NCI-H526 (cell line): ENCODE measurements at places on chromosomes 7 and 10.
A peak's percentile ranks its signal among the peaks of the same experiment; 100 is the strongest.

DNA sequence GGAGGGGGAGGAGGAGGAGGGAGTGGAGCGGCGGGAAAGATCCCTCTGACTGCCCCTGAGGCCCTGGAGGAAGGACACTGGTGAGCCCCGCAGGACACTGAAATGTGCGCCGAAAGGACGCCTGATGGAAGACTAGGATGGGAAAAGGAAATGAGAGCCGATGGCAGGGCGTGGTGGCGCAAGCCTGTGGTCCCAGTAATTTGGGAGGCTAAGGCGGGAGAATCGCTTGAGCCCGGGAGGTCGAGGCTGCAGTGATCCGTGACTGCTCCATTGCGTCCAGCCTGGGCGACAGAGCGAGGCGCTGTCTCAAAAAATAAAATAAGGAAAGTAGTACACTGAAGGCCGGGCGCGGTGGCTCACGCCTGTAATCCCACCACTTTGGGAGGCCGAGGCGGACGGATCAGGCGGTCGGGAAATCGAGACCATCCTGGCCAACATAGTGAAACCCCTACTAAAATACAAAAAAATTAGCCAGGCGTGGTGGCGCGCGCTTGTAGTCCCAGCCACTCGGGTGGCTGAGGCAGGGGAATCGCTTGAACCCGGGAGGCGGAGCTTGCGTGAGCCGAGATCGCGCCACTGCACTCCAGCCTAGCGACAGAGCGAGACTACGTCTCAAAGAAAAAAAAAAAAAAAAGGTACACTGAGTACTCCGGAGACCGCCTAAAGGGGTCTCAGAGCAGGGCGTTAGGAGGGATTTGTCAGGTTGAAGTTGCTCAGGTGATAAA is 561 bp upstream of the HNRNPF start:
- DNase-seq: peak; percentile 39

- no peak for DNase-seq
Observed at GRCh38 chr7:158019726-158020705, 567.6 kb downstream of the PTPRN2 start.

DNA sequence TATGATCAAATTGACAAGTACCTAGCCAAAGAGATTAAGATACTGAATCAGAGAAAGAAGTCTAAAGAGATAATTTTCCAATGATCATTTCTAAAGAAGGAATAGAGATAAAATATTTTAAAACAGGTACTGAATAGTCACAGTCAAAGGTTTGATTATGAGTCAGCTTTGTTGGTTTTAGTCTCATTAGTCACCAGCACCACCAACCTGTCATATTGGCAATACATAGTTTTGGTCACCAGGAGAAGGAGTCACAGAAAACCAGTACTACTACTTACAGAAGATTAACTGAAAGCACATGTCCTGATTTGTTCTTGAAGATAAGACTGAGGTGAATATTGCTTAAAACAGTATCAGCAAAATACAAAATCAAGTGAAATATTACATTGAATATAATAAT is 34.6 kb downstream of the ZEB1 start:
- DNase-seq: no peak

GRCh38 chr7:37920849-37921805 is 687 bp downstream of the EPDR1 start:
- DNase-seq: peak; percentile 17

GRCh38 chr10:43001427-43001795 is 75.5 kb upstream of the RET start:
- no peak for DNase-seq

DNA sequence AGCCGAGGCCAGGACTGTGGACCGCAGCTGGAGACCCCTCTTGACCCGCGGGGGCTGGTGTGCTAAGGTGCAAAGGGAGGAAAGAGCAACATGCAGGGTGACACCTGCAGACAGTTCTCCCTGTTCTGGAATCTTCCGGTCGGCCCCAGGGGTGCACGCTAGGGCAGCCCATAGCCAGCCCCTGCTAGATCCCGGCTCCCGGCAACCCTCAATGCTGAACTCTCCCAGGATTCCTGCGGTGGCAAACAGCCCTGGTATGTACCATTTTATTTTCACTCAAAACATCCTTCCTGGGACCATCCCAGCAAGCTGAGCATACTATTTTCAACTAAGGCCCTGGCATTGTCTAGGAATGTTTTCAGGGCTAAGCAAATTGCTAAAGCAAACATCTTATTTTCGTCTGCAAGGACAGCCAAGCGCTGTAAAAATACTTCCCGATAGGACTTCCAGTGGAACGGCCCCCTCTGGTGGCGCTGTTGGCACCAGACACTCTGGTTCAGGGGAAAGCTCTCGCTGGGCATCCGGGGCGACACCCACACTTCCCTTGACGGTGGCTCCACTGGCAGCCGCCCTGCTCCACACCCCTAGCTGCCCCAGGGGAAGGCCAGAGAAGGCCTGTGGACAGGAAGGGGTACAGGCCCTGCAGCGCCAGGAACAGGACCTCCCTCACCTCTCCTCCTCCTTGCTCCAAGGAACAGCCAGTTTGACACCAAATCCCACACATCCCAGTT is 99.4 kb downstream of the CTBP2 start:
- DNase-seq: peak; percentile 35

DNA sequence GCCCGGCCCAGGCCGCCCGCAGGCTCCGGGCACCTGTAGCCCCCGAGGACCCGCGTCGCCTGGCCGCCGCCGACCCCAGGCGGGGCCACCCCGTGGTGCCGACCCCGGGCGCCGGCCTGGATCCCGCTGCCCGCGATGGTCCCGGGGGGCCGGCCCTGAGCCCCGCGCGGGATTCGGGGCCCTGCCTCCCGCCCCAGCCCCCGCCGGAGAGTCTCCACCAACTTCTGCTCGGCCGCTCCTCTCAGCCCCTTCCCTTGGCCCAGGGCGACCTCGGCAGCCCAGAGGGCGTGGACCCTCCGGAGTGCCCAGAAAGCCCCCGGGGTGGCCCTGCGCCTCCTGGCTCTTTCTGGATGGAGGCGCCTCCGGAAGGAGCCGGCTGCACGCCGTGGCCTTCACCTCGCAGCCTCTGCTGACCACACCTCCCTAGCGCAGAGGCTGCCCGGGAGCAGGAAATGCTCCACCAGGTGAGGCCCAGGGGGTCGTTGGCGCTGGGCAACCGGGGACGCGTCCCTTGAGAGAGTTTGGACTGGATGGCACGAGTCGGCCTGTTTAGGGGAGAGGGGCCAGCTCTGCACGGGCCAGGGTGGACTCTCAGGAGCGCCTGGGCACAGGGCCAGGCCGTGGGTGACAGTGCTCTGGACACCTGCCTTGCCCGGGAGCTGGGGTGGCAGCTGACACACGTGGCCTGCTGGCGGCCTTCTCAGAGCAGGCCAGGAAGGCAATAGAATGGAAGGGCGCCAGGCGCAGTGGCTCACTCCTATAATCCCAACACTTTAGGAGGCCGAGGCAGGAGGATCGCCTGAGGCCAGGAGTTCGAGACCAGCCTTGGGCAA is 529 bp downstream of the ZNF853 start:
- peak; percentile 24 for DNase-seq

GRCh38 chr7:135661311-135662122 is 797 bp upstream of the STMP1 start:
- DNase-seq: no peak

DNA sequence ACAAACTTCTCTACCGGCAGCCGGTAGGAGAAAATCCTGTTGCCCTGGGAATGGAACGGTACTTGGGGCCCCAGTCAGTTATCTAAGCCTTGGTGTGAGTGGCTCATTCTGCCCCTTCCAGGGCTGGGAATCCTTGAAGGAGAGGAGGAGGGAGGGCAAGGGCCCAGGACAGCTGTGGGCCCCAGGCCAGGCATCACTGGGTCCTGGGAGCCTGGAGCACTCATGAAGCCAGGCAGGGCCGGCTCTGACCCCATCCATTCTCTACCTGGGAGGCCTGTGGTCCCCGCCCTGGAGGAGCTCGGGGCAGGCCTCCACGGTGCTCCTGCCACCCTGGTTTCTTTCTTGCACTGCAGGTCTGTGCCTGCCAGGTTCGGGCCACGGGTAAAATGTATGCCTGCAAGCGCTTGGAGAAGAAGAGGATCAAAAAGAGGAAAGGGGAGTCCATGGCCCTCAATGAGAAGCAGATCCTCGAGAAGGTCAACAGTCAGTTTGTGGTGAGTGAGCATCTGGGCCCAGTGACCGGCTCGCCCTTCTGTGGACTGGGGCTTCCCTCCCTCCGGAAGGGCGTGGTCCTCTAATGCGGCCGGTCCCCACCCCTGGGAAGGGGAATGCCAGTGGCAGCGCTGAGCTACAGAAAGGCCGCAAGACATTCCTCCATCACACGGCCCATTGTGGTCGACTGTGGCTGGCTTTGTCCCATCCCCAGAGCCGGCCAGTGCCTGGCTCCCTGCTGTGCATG is 111.3 kb downstream of the RGS10 start:
- no peak for DNase-seq

DNA sequence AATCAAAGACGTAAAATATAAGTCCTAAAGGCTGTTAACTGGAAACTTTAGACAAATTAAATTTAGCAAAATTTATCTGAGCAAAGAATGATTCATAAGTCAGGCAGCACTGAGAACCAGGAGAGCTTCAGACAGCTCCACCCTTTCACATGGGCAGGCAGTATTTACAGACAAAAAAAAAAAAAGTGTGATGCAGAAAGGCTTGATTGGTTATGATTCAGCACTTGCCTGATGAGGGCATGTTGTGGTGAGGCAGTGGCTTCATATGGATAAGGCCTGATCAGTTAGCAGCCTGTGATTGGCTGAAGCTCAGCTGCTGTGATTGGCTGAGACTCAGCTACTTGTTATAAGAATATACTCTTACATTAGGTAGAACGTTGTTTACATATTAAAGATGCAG is 495.4 kb upstream of the POM121L12 start:
- no peak for DNase-seq

- DNase-seq: no peak
Observed at GRCh38 chr10:27998178-27998953, 513 bp downstream of the ODAD2 start.

DNA sequence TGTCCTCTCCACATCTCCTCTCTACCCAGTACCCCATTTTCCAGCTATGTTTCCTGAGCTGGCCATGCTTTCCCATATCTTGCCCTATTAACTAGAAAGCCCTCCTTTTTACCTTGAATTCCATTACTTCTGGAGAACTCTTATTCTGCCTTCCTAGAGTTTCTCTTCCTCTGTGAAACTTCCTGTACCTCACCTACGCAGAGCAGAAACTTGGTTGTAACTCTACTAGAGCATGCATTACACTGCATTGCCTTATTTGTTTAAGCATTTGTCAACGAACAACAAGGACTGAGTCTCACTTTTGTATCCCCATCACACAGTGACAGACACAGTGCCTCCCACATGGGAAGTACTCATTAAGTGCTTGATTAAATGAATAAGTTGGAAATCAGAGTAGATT is 36.4 kb downstream of the VCL start:
- no peak for DNase-seq

DNA sequence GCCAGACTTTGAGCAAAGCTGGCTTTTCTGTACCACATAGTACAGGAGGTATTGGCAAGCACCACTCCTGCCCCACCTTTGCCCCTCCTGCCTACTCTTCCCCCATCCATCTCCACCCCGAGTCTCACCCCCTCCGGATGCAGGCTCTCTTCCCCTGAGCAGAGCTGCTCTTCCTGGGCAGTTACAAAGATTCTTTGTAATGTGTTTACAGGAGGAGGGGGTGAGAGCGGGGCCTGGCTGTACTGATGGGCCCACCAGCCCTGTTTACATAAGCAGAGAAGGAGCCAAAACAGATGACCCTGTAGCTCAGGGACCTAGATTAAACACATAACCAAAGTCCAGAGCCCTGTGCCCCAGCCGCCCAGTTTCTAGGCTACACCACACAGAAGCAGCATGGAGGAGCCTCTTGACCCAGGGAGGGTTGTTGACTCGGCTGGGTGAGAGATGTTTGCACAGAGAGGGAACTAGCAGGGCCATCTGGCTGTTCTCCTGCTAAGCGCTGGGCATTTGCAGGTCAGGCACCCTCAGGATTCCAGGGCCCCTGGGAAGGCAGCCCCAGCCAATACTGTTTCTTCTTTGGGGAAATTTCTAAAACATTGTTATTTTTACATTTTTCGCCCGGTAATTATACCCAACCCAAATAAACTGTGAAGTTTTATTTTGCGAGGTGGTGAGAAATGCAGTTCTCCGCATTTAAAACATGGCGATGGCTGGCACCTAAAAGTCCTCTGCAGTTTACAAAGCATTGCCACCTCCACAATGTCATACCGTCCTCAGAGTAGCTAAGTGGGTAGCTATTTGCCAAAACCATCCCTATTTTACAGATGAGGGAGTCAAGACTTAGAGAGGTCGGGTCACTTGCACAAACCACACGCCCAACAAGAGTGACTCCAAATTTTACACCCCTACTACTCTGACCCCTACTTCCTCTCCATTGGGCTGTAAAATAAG is 11.4 kb upstream of the ZKSCAN1 start:
- DNase-seq: no peak

- no peak for DNase-seq
Observed at GRCh38 chr10:44202952-44203351, 181.9 kb downstream of the CXCL12 start.

DNA sequence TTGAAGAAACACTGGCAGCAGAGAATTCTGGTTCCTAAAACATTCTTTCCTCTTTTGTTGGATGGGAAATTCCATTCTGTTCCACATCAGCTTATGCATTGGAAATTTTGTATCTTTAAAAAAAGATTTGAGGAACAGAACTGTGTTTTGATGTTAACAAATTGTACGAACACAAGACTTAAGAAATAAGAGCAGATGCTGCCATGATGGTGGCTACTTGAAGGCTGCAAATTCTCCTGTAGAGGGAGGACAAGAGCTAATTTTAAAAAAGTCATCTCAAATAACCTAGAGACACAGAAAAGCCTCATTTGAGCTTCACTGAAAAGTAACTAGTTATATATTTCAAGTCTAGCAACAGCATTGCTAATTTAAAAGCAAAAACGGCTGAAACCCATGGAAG is 29.8 kb downstream of the NDUFB2 start:
- DNase-seq: peak; percentile 57
